NB4 (cell line): ENCODE measurements at places on chromosomes 7 and 10.

GRCh38 chr7:81623251-81623855 is 146.5 kb downstream of the HGF start:
- no peak for DNase-seq

DNA sequence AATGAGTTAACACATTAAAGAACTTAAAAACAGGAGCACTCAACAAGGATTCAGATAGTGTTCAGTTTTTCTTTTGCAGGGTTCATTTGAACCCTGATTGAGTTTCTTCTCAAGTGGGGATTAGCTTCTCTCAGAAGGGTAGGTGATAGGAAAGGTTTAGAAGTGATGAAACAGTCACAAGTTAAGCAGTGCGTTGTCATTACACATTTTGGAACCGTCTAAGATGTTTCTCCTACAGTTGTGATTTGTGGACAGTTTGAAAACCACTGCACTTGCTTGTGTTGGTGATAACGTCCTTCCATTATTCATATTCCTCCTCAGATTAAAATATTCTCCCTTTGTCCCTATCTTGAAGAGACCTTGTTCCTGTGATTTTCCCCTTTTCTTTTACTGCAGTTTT is 2.7 kb downstream of the STMP1 start:
- no peak for DNase-seq

DNA sequence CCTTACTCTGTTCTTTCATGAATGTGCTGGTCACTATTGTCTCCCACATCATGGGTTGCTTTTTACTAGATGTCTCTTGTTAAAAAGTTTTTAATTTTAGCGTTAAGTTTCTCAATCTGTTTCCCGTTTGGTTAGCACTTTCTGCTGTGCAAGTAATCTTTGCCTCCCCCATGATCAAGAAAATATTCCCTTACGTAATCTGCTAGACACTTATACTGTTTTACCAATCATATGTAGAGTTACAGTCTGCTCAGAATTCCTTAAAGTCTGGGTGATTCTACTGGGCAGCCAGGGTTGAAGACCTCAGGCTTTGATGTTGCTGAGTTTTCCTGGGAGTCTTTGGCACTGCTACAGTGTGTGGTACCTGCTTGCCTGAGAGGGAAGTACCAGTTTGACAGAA is 38.2 kb upstream of the RPA3 start:
- DNase-seq, result no peak

GRCh38 chr10:43091846-43092245 is 15.0 kb downstream of the RET start:
- peak; percentile 77 for DNase-seq

GRCh38 chr7:33882950-33883670 is 22.2 kb upstream of the BMPER start:
- no peak for DNase-seq

GRCh38 chr7:44793919-44794318 is 2.6 kb upstream of the PPIA start:
- DNase-seq, result no peak
